H54 (cell line): ENCODE measurements at places on chromosomes 3 and 15.

DNA sequence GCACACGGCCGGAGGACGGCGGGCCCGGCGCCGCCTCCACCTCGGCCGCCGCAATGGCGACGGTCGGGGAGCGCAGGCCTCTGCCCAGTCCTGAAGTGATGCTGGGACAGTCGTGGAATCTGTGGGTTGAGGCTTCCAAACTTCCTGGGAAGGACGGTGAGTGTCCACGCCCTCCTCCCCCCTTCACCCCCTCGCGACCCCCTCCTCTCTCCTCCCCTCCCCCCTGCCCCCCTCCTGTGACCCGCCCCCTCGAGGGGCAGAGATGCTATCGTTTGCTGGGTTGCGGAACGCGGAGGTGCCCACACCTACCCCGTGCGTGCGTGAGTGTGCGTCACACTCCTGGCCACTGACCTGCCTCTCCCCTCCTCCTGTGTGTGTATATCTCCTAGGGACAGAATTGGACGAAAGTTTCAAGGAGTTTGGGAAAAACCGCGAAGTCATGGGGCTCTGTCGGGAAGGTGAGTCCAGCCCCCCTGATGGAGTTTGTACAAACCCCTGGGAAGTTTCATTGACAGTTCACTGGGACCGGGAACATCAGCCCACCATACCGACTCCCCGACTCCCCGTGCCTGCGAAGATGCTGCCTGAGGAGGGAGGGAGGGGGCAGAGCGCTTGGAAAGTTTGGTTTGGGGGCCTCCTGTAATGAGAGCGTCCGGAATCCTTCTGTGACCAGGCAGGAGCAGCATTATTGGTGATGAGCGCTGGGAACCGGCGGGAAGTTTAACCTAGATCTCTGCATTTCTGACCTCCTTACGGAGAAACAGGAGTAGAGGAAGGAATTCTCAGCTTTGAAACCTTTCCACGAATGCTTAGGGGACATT lies 795 bp upstream of the SCAANT1 start:
- DNase-seq: peak; percentile 62

- DNase-seq: peak; percentile 74
Measured at GRCh38 chr3:45760878-45761711, 35.2 kb downstream of the SLC6A20 start.

GRCh38 chr3:149023951-149024350 lies 32.6 kb downstream of the GYG1 start:
- no peak for DNase-seq

GRCh38 chr15:29014493-29014892 lies 128.7 kb downstream of the APBA2 start:
- DNase-seq: no peak

DNA sequence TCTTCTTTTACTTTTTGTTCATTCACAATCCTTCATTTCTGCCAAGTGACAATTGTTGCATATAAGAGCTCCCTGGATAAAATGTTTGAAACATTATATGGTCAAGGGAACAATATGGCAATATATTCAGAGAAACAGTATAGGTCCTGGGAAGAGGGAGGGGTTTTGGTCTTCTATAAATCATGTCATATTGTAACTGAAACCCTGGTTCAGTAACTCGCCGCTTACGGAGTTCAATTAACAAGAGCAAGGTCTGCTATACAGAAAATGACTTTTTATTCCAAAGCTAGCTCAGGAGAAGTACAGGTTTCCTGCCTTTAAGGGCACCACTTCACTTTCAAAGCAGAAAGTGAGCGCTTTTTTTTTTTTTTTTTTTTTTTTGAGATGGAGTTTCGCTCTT lies 522.1 kb upstream of the TGFBR2 start:
- no peak for DNase-seq

DNA sequence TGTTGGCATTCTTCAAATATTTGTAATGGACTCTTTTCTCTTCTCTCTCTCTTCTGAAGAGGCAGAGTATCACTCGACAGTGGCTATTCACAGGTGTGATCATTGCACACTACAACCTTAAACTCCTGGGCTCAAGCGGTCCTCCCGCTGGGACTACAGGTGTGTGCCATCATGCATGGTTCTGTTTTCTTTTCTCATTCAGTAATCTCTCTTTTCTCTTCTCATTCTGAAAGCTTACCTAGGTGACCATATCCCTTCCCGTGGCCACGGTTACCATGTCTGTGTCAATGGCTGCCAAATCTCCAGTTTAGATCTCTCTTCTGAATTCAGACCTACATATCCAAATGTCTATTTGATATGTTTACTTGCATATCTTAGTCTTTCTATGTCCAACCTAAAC lies 96.3 kb downstream of the SOX2 start:
- no peak for DNase-seq

DNA sequence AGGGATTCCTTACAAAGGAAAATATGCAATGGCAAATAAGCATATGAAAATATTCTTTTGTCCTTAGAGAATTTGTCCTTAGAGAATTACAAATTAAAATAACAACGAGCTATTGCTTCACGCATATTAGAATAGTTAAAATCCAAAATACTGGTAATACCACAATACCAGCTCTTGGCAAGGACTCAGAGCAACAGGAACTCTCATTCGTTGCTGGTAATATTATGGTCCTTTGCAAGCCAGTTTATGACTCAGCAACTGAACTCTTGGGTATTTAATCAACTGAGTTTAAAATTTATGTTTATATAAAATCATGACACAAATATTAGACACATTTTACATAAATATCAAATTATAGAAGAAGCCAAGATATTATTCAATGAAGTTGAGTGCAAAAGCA lies 1730.4 kb downstream of the SI start:
- DNase-seq: no peak

DNA sequence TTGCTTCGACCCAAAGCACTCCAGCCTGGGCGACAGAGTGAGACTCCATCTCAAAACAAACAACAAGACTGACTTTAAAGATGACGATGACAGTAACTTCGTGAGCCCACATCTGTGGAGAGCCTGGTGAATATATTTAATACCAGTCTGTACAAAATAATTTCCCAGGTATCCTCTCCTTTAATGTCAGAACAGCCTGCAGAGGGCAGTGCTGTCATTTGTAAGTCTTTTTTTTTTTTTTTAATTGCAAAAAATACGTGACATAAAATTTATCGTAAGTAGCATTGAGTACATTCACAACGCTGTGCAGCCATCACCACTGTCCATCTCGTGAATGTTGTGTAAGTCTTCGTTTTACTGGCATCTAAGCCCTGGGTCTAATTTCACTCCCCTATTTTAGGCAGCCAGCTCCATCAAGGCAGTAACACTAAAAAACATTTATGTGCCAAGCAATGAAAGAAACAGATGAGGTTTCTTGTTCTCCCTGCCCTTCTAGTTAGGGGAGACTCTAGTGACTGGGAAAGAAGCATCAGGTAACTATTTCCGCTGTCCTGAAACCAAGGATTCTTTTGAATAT lies 1.4 kb downstream of the HTD2 start:
- no peak for DNase-seq

DNA sequence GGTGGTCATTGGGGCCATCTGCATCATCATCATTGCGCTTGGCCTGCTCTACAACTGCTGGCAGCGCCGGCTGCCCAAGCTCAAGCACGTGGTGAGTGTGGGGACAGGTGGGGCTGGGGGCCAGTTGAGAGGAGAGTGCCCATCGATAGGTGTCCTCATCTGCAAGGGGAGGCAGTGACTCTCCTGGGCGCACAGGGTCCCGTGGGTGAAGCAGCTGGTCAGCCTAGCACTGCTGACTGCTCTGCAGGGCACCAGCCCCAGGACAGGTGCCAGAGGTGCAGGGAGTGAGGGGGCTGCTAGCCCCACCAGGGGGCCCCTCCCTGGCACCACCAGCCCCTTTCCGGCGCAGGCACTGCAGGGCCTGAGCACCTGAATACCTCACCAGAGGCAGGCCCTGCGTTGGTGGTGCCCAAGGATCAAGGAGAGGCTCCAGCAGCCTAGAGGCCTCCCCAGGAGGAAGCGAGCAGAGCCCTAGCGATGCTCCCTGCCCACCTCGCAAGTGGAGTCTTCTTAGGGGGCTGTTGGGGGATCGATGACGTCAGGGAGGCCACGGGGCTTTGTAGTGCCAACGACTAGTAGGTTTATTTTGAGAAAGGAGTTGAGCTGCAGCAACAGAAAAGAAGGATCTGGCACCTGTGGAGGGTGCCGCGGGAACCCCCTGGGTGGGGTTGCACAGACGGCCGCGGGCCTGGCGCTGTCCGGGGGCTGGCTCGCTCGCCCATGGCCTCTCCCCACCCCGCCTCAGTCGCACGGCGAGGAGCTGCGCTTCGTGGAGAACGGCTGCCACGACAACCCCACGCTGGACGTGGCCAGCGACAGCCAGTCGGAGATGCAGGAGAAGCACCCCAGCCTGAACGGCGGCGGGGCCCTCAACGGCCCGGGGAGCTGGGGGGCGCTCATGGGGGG lies 976 bp upstream of the ABTB1 start:
- no peak for DNase-seq

DNA sequence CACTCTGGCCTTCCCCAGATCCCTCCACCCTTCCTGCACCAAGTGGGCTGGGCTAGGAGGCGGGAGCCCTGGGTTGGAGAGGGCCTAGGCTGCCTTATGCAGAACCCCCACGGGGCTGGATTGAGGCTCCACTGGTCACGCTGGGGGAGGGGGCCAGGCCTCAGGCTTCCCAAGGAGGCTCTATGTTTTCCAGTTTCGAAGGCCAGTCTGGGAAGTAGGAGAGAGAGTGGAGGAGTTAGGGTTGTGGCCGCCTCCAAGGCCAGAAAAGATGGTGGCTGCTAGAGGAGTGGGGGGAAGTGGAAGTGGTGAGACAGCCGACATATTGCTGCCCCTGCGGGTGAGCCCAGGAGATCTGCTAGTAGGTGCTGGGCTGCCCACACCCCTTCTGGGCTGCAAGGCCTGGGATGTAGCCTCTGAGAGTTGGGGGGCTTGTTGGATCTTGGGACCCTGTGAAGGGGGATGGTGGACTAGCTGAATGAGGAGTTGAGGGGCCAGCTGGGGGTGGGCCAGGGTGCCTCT lies 1.2 kb downstream of the GNAI2 start:
- DNase-seq: no peak

GRCh38 chr3:150349314-150350097 lies 58.6 kb upstream of the TSC22D2 start:
- no peak for DNase-seq

DNA sequence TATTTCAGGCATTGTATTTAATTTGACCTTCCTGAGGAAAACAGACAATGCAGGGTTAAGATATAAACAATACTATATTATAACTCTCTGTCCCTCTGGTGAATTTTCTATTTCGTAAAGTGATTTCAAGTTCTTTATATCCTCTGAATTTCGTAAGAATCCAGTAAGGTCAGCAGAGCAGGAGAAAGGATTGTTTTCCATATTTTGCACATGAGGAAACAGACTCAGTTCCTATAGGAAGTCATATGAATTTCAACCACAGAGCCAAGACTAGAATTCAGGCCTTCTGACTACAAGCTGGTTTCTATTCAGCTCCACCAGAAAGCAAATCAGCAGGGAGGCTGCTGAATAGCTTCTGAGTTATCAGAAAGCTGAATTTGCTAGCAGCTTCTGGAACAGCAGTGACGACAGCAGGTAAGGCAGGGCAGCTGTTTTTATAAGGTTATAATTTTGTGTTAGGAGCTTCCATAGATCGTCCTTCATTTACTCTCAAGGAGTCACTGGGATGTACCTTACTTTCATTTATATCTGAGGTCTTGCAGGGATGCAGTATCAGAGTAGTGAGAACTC lies 11.1 kb upstream of the PLAAT1 start:
- DNase-seq: no peak

DNA sequence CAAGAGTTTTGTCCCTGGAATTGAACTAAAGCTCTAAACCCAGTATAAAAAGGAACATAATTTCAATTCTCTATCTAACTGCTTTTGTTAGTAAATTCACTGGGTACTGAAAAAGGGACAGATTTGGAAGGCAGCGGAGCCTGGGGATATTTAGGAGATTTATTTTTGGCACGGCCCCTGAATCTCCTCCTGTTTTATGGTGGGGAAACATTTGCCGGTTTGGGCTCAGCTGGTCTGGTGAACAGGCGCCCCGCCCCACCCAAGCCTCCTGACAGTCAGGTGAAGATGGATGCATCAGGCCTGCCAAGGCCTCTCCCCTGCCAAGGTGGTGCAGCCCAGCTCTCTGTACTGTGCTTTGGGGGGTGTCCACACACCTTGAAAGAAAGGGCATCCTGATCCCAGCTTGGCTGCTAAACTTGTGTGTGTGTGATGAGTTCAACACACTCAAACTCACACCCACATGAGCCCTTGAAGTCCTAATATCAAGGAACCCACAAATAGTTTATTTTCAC lies 46.3 kb downstream of the EBLN2 start:
- DNase-seq: no peak

GRCh38 chr15:36495456-36495991 lies 83.9 kb upstream of the CDIN1 start:
- DNase-seq: no peak

DNA sequence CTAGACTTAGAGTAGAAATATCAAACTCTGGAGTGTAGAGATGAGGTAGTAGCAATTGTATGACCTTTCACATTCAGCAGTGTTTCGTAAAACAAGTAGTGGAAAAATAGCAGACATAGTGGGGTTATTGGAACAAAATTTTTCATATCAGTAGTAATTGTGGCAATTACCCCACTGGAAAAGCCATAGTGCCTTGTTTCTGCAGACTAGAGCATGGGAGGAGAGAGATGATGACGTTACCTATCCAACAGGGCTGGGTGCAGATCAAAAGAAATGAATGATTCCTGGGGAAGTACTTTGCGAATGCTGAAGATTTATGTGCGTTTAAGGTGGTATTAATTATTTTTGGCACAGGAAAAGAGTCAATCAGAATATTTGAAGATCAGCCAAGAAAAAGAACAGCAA lies 147.0 kb upstream of the LRRFIP2 start:
- no peak for DNase-seq

- DNase-seq: no peak
Measured at GRCh38 chr3:152151216-152151876, 117.4 kb upstream of the MBNL1 start.

DNA sequence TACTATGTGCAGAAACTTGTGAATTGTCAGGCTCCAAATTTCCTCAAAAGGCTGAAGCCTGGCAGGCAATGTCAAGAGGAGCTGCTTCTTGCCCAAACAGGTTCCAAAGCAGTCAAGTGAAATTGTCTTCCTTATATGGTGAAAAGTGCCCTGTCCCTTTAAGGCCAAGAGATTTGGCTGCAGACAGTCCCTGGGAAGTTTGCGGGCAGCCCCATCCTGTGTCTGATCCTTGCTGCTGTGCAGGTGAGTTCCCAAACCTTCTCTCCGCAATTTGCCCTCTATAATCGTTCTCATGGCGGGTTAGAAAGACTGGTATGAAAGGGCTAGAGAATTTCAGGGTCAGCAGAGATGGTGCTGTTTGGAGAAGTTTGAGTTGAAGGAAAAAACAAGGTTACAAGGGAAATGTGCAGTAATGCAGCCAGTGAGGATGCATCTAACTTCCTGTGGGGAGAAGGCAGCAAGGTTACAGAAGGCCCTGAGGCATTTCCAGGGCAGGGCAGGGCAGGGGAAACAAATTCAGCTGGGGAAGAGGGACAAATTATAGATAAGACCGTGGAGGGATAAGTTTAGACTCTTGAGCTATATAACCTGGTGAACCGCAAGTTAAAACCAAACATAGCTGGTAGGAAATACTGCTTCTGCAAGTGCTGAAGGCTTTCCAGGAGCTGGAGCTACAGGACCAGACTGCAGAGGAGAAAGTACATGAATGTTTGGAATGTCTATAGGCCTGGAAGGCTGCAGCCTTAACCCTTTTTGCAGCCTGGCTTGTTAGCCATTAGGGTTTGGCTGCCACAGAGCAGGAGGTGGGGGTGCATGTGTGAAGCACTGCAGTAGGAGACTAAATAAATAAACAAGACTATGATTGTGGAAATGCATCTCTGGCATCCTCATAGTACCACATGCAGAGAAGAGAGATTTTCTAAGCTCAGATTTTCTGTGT lies 256.2 kb upstream of the IL12A start:
- no peak for DNase-seq
